ENCODE measurements at places on chromosomes 11 and 22. TPM values are rescaled to one million over a fixed set of nuclear protein-coding genes. Genes with fewer than 3 reads are reported as not detected.

Gene CCDC116
- polyA plus RNA-seq, result 0.62 TPM

Gene LRRC74B
- polyA plus RNA-seq, result 0.19 TPM

Gene SYCE3
- not detected for polyA plus RNA-seq

Gene LGR4
- polyA plus RNA-seq, result 160 TPM

Gene EXPH5
- polyA plus RNA-seq, result 4.9 TPM

DNA sequence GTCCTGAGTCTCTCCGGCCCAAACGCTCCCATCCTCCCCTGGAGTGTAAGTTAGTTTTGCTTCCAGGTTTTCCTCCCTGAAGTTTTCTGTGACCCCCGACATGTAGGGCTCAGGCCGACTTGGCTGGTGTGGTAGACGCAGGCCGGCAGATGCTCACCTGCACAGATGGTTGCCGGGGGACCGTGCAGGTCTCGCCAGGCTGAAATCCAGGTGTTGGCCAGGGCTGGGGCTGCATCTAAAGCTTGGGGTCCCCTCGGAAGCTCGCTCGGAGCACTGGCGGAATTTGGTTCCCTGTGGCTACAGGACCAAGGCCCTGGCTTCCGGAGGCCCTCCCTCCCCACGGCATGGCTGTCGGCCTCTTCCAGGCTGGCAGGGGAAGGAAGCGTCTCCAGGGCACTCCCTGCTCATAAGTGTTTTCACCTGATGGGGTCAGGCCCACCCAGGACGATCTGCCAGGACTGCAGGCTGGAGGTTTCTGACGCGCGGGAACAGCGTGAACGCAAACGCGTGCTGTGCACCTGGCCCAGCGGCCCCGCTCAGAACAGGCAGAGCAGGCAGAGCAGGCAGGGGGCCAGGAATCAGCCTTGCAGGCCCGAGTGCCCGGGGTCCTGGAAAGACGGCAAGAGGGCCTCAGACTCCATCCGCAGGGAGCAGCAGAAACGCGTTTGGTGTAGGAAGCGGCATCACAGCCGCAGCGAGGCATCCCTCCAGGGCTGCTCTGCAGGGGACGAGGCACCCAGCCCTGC lies 258.2 kb downstream of the BRD1 start:
- no peak for DNase-seq

GRCh38 chr11:2210366-2211112 lies 38.9 kb upstream of the TH start:
- no peak for DNase-seq

DNA sequence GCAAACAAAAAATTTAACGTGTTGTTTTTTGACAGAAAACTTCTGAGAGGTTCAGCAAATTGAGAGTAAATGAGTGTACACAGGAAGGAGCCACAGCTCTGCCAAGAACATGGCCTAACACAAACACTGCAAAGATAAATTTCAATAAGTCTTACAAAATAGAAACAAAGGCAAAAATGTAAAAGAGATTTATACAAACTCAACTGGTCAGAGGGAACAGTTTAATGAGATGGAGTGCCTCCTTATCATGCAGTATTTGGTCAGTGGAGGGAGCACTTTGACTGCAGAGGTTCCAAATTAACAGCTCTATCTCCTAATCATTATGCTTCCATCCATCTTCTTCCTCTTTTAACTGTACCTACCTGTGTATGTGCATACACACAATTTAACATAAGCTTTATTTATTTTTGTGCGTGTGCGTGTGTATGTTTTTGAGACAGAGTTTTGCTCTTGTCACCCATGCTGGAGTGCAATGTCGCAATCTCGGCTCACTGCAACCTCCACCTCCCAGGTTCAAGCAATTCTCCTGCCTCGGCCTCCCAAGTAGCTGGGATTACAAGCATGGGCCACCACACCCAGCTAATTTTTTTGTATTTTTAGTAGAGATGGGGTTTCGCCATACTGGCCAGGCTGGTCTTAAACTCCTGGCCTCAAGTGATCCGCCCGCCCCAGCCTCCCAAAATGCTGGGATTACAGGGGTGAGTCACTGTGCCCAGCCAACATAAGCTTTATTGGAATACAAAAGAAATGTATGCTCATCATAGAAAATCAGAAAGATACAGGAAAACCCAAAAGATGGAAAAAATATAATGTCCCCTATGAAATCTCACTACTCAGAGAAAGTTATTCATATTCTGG lies 111.9 kb downstream of the MRTFA start:
- DNase-seq, result no peak

GRCh38 chr11:71200172-71200716 lies 52.1 kb downstream of the SHANK2 start:
- DNase-seq, result no peak

DNA sequence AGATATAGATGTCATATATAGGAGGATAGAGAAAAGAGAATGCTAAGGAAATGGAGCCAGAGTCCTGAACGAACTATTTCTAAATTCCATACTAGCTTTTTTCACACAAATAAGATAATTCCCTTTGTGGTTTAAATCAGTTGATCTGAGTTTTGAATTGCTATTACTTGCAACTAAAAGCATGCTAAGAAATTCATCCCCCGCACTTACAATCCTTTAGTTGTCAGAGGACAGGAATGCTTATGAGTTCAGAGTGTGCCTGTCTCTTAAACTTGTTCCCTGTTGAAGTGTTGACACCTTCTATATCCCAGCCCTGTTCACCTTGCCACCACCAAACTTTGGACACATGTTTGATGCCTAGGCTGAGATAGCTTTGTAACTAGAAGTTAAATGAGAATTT lies 406.2 kb downstream of the METTL15 start:
- DNase-seq, result no peak

DNA sequence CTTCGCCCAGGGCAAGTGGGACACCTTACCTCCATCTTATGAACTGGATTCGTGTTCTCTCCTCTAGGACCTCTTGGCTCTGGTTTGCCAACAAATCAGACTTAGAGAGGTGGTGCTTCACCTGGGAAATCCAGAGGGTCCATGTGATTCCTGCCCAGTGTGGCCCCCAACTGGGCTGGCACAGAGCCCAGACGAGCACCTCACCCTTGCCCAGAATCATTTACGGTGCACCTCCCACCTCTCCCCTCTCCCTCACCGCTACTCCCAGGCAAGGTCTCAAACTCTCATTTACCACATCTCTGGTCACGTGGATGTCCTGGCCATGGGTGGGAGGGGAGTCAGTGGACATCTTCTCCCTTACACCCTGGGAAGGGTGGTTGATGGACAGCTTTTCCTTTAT lies 1.1 kb downstream of the SPATA19 start:
- DNase-seq, result no peak

GRCh38 chr11:119728211-119728626 lies 781 bp downstream of the NECTIN1 start:
- DNase-seq, result no peak

DNA sequence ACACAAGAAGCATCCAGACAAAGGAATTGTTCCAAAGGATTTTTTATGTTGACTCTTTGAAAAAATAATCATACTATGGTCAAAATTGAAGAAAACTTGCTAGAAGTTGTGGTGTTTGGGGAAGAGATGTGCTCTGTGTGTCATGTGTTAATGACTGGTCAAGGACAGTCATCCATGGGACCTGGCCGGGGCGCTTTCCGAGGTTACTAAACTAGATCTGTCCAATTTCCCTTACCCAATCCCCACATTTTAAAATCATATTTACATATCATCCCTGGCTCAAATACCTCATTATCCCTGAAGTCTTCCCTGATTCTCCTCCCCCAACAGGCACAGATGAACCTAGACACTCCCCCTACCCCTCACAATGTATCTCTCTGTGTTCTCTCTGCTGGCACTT lies 289.4 kb downstream of the TENM4 start:
- DNase-seq, result no peak

DNA sequence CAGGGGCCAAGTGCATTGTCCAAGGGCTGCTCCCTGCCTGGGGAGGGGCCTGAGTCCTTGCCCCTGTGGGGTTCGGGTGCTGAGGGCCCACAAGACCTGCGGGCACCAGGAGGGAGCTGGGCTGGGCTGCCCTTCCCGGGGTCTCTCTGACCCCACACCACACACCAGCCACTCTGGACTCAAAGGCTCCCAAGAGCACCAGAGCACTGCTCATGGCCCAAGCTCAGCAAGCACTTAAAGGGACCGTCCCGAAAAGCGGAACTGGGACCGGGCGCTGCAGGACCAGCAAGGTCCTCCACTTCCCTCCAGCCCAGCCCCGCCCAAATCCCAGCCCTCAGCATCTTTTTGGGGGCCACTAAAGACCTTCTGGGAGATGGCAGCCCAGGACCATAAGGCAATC lies 5.3 kb downstream of the LSP1 start:
- DNase-seq, result no peak

GRCh38 chr11:129505266-129505665 lies 129.6 kb downstream of the BARX2 start:
- no peak for DNase-seq

- no peak for DNase-seq
Observed at GRCh38 chr11:115257678-115258077, 246.5 kb downstream of the CADM1 start.

DNA sequence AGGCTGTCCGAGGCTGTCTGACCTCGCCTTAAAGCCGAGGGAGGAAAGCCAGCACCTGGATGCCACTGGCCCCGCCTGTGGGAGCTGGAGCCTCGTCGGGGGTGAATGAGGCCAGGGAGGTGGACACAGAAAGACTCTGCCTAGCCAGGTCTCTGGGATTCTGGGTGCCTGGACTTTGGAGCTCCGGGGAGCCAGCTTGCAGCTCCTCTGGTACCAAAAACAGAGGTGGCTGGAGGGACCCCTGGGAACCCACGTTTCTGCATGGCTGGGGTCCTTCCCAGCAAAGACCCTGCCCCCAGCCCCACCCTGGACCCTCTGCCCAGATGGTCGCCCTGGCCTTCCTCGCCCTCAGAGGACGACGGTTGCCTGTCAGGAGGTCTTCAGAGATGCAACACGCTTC lies 239.7 kb downstream of the BRD1 start:
- DNase-seq, result no peak

GRCh38 chr11:20259506-20259905 lies 99.2 kb upstream of the DBX1 start:
- DNase-seq, result no peak

DNA sequence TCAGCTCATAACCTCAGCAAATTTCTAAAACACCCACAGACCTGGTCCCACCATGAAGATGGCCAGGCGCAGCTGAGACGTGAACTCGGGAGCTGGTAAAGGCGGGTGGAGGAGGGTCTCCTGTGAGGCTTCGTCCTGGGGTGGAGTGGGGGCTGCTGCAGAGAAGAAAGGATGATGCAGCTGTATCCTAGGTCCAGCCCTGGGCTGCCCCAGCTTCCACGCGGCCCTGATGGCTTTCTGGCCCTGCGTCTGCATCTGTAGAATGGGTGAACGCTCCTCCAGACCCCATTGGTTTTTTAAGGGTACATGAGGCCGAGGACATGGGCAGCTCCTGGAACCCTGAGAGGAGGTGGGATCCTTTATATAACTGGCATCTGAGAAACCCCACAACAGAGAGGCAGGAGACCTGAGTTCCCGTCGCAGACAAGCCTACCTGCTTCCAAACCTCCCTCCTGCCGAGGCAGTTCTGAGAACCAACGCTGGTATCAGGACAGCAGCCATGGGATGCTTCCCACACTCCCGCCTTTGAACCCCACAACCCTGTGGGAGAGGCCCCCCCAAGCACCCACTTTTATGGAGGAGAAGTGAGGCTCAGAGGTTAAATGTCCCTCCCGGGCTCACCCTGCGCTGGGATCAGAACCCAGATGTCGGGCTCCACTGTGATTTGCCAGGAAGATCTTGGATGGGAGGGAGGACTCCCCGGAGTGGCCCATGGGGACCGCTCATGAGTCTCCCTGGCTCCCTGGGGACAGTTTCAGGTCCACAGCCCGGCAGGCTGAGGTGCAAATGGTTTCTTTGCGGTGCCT lies 55.2 kb upstream of the FGF3 start:
- no peak for DNase-seq

GRCh38 chr11:62778441-62778840 lies 7.2 kb downstream of the TAF6L start:
- DNase-seq, result no peak

DNA sequence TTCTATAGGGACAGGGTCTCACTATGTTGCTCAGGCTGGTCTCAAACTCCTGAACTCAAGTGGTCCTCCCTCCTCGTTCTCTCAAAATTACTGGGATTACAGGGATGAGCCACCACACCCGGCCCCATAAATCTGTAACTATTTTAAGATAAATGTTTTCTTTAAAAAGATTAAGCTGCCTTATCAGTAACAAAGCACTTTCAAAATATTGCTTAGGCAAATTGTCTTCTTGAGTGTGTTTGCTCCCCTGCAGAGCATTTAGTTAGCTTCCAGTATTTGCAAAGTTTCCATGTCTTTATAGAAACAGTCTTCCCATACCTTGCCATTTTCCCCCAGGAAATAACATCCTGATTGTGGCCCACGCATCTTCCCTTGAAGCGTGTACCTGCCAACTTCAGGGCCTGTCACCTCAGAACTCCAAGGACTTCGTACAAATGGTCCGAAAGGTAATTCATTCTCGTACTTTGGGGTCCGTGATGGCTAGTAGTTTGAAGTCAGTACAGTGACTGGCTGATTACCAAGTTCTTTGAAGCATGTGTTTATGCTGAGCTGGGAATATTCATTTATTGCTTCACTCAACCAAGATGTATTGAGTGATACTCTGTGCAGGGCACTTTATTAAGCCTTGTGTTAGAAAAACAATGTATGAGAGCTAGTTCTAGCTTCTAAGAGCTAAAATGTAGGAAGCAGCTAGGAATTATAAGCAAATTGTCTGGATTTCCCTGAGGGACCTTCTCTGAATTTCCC lies 30.4 kb upstream of the CRTAM start:
- no peak for DNase-seq

DNA sequence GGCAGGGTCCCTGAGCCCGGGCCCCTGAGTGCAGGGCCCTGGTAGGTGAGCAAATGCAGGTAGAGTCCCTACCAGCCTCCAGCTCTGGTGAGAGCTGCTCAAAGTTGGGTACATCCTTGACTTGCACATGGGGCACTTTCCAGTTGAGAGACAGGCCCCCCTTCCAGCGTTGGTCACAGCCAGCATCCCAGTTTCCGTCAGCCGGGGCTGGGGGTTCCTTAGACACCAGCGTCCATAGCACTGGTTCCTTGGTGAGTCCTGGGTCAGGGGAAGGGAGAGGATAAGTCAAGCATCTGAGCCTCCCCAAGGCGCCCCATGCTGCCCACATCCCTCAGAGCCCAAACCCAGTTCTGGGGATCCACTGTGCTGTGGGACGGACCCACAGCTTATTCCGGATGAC lies 5.6 kb downstream of the PNPLA5 start:
- DNase-seq, result no peak

Measured in left renal cortex interstitium (tissue), 4 donors.